Right hindlimb (tissue), 1 donor: ENCODE measurements at places on chromosomes 1 and 21.

GRCh38 chr21:15204970-15205286 is 140.1 kb upstream of the NRIP1 start:
- DNase-seq = no peak

- DNase-seq = no peak
These were observed 76.6 kb upstream of the NRIP1 start for GRCh38 chr21:15141261-15141970.

DNA sequence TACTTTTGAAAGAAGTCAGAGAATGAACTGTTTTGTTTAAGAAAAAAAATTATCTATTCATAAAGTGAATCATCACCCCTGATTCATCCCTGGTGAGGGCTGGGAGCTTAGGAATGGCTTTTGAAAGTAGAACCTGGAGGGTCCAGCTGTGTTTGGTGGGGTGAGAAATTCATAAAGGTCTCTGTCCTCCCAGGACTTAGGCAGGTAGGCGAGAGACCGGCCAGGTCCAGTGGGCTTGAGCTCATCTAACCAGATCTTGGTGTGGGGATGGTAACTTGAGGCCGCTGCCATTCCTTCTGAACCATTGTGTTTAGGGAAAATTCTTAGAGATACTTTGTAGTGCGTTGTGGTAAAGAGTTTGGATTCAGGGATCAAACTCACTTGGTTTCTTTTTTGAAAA is 156.8 kb upstream of the TNR start:
- no peak for DNase-seq

GRCh38 chr1:234840253-234840652 is 230.3 kb upstream of the IRF2BP2 start:
- no peak for DNase-seq

GRCh38 chr1:177206831-177207355 is 36.1 kb downstream of the BRINP2 start:
- no peak for DNase-seq

GRCh38 chr1:178886551-178886950 is 15.7 kb upstream of the ANGPTL1 start:
- DNase-seq = no peak
